ENCODE measurements at places on chromosomes 12 and 14.

- DNase-seq = peak; percentile 17
Observed at GRCh38 chr12:113366827-113367226, 8.4 kb downstream of the PLBD2 start.

DNA sequence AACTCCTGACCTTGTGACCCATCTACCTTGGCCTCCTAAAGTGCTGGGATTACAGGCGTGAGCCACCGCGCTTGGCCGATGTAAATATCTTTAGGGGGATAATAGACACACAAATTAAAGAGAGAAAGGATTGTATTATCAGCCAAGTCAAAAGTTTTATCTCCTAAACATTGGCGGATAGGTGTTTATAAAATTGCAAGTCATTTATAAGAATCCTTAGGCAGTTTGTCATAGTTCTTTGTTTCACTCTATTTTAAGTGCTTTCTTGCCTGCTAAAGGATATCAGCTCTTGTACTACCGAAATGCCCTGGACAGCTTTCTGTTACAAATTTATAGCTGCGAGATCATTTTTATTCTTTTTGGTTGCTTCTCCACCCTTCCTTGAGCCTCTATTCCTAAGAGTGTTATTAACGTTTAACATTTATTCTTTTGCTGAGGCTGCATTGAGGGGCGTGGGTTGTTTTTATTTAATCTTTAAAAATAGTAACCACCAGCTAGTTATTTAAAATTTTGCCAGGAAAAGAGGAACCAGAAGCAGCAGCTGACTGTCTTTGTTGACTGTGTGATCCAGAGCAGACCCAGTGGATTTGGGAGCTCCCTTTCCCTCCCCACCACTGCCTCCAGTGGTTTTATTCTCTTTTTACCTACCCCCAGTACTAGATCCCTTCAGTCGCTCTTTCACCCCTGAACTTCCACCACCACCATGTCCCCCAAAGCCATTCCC, 106.4 kb downstream of the DIP2B start:
- DNase-seq = no peak

- no peak for DNase-seq
Observed at GRCh38 chr12:82554529-82554928, 132.2 kb upstream of the TMTC2 start.

GRCh38 chr12:103518899-103519298, 23.1 kb upstream of the C12orf42 start:
- no peak for DNase-seq

DNA sequence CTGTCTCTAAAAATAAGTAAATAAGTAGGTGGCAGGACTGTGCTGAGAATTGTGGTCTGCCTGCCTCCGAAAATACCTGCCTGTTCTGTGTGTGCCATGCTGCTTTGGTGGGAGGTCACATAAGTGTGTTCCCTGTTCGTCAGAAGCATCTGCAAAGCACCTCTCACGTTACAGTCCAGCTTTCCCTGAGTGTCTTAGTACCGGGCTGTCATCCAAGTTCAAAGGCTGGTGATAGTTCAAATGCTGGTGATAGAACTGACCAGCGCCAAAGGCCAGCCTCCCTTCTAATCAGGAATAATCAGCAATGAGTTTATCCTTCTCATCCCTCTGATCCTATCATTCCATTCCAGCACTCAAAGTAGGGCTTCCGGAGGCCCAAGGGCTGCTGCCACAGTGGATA, 5.6 kb downstream of the CABP1 start:
- DNase-seq = no peak

DNA sequence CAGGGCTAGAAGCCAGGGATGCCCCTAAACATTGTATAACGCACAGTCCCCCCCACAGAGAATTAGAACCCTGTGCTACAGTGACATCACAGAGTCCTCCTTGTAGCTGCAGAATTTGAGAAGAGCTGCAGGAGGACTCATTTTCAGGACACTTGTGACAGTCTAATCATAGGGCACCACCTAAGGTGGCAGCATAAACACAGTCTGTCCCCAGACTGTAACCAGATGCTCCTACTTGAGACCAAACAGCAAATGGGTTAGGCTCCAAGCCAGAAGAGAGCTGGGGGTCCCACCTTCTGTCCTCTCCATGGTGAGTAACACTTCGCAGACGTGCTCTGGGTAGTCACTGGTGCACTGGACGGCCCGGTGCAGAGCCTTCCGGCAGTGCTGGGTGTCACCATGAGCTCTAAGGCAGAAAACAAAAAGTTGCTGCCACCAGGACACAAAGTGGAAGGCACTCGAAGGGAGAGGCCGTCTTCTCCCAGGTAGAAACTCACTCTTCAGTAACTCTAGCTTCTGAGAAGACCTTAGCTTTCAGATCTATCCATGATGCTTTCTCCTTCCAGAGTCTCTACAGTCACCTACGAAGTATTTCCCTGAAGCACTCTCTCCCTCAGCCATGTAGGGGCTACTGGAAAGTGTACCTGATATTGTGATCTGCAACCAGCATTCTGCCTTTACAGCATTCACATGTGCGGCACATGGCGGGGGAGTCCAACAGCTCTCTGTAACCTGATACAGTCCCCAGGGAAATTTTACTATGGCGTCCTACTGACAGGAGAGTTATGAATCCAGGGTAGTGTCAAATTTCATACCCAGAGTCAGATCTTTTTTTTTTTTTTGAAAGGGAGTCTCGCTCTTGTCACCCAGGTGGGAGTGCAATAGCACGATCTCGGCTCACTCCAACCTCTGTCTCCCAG, 17.1 kb downstream of the FICD start:
- DNase-seq = no peak

DNA sequence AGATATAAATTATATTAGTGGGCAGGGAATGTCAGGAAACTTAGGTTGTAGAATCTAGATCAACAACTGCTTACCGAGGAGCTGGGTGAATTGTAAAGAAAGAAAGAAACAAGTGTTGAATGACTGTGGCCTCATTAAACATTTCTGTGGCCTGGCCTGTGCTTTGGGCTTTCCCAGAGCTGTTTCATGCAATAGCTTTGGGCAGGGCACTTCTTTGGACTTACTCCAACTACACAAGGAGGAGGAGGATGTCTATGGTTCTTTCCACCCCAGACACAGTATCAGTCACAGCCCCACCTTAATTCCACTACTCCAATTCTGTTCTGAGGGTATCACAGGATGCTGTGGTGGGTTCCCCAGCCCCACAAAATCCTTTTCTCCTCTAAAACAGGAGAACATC, 38.0 kb downstream of the DPF3 start:
- peak; percentile 81 for DNase-seq

DNA sequence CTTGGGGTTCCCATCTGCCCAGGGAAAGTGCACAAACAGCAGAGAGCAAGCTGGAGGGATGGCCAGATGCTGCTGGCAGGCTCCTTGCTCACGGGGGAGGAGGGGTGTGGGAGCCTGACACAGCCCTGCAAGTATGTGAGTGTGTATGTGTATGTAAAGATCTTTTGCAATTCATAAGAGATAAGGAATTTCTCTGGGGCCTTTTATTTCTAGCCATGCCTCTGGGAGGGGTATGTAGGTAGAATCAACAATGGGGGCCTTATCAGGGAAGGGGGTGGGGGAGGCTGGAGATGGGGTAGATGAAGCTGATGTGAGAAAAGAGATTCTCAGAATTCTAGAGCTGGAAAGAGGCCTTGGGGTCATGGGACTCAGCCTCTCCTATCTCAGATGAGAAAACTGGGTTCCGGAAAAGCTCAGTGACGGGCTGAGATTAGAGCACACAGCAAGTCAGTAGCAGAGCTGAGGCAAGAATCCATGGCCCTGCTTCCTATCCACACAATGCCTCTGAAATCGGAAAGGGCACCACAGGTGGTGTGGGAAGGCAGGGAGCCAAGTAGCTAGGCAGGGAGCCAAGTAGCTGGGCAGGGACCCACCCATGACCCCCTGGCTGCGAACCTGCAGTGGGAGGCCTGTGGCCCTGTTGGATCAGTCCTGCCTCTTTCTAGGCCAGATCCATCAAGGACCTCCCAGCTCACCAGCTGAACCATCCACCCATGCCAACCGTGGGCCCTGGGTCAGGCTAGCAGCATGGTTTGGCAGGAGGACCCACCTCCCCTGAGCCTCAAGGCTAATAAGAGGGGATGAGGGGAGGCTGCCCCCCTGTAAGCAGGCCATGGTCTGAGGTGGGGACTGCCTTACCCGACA, 54.7 kb downstream of the PLEKHG3 start:
- DNase-seq = peak; percentile 87

DNA sequence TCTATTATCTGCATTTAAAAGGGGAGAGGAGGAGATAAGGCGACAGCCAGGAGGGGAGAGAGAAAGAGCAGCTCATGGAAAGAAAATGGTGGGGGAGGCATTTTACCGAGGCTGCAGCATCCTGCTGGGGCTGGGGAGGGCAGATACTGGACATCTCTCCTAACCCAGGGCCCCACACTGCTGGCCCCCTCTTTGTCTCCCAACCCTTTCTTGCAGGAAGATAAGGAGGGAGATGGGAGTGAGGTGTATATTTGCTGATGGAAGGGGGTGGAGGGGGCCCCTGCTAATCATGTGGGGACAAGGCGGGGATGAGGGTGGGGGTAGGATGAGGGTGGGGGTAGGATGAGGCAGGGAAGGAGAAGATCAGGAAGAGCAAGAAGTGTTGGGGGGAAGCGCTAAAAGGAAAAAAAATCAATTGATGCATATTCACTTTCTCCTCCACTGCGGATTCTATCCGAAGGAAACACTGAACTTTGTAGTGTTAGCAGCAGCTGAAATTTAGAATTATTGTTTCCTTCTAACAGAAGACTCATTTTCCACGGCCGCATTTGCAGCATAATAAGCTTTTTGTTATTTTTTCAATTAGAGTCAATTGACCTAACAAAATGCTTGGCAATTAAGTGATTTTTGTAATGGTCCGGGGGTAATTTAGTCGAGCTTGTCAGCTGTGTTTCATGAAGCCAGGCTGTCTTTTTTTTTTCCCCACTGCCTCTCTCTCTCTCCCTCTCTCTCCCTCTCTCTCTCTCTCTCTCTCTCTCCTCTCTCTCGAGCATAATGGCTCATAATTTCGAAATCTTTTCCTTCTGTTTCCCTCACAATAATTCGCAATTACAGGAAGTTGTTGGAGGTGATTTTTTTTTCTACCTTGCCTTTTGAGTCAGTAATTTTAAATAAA, 1134.6 kb downstream of the BCL11B start:
- DNase-seq = no peak

- DNase-seq = no peak
Observed at GRCh38 chr12:14828892-14829291, 14.4 kb downstream of the ART4 start.

- peak; percentile 24 for DNase-seq
Observed at GRCh38 chr14:72463291-72463866, 430.5 kb downstream of the DPF3 start.

DNA sequence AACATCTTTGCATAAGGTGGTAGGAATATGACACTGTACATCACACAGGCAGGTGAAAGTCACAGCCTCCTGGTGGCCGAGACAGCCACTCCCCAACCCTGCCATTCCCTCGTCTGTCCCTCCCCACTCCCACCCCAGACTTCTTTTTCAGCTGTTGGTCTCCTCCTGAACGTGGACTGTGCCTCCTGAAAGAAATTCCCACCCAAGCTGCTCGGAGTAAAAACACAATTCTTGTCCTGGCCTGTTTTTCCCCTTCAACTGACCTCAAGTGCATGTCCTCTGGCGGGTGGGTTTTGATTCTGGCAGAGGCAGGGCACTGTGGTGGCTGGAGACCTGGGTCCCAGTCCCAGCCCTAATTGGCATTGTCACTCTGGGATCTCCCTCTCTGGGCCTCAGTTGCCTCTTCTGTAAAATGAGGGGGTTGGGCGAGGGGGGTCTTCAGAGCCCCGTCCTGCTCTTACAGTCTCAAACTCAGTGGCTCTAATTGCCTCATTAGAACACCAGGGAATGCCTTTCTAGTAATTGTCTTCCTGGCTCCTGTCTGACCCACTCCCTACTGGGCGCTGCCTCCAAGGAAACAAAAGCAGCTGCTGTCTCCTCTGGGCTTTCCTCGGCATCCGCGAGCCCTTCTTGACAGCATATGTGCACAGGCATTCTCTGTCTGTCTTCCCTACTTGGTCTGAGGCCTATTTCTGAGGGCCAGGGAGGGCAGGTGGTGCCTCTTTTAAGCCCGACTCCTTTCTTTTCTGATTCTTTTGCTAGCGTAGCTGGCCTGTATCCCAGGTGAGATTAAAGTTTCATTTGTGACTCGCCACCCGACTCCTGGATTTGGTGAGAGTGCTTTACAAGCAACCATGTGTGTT, 186.6 kb upstream of the RMST start:
- DNase-seq = no peak
